Activated T-helper 1 cell treated with anti-CD3 and anti-CD28 coated beads, Interleukin-2, amount 50 U/mL, for 16 hours (primary cell): ENCODE measurements at places on chromosomes 12 and 14.

- no peak for DNase-seq
Observed at GRCh38 chr12:6769666-6770065, 2.7 kb upstream of the LAG3 start.

DNA sequence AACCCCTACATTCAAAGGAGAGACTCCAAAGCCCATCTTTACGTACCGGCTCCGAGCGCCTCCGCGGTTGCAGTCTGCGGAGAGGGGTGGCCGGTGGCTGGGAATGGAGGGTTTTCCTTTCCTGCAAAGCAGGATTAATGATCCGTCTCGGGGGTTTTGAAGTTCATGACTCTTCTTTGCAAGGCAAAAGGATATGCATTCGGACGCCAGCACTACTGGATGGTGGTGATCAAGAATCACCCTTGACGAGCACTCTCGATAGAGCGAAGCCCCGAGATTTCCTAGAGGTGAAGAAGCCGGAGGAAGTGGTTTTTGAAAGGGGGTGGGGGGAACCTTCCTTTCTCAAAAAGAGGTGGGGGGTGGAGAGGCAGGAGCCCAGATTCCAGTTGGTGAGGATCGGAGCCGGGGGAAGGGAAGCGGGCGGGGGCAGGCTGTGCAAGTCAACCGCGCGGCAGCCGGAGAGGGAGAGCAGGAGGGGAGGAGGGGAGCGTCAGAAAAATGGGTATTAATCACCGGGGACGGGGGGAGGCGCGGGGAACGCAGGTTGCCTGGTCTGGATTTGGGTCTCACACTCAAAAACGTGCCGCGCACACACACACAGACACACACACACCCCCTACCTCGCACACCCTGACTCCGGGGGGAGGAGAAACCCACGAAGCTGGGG is at the start of gene GRIN2B:
Gene GRIN2B, minus strand, starts transcription at position 307 of the 667 bp plus-strand sequence. CDS start 115,394 bp downstream, outside the sequence.
- DNase-seq: no peak

GRCh38 chr12:27467641-27468040 is 21.1 kb downstream of the SMCO2 start:
- DNase-seq: no peak

GRCh38 chr12:32558903-32559302 is 120.2 kb upstream of the DNM1L start:
- no peak for DNase-seq

DNA sequence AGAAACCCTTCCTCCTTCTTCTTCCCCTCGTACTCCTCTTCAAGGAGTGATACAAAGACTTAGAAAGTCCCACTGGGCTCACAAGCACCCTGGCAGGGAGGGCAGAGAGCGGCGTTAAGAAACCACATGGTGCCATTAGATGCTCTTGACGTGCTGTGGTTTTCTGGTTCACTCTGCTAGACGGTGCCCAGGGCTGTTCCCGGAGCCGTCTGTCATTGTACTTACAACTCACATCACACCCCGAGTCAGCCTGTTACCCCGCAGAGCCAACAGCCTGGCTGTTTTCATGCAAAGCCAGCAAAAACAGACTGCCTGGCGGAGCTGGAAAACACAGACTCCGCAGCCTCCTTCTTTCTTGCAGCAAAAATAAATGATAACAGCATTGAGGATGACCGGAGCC is 232.6 kb upstream of the TBX3 start:
- DNase-seq: no peak

DNA sequence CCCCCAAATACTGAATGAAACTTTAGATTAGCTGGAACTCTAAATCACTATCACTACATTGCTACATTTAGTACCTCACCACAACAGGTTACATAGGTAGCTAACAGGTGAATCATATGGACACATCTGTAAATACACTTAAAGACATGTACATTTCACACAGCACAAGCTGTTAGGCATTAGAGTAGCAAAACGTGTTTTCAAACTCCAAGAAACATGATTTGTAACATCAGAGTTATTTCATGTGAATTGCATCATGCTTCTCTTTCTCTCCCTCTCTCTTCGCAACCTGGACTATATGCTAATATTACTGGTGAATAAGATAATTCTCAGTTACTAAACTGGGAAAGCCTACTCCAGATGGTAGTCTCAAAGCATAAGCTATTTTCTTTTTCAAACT is 4.3 kb downstream of the SEL1L start:
- DNase-seq: no peak

GRCh38 chr12:23533265-23533664 is 416.2 kb downstream of the SOX5 start:
- no peak for DNase-seq

DNA sequence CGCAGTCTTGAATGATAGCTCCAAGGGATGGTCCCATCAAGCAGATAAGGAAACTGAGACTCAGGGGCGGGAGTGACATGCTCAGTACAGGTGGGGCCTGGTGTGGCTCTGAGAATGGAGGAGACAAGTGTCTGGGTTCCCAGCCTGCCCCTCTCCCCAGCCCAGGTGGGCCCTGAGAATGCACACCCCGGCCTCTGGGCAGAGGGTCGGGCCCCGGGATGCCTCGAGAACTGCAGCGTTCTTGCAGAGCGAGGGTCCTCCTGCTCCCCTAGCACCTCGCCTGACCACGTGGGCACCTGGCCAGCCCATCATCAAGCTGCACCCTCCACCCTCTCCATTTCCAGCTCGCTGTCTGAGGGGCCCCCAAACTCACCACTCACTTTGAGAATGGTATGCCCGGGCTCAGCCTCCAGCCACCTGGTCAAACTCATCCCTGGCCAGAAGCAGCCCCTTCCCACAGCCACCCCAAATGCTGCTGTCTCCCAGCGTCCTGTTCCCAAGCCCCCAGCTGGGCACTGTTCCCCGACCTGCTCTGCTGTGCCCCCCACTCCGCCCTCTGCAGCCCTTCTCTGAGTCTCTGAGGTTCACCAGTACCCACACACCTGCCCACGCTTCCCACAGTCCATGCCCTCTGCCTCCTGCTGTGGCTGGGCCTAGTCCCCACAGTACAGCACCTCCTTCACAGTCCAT is 44.3 kb downstream of the CYP46A1 start:
- no peak for DNase-seq

DNA sequence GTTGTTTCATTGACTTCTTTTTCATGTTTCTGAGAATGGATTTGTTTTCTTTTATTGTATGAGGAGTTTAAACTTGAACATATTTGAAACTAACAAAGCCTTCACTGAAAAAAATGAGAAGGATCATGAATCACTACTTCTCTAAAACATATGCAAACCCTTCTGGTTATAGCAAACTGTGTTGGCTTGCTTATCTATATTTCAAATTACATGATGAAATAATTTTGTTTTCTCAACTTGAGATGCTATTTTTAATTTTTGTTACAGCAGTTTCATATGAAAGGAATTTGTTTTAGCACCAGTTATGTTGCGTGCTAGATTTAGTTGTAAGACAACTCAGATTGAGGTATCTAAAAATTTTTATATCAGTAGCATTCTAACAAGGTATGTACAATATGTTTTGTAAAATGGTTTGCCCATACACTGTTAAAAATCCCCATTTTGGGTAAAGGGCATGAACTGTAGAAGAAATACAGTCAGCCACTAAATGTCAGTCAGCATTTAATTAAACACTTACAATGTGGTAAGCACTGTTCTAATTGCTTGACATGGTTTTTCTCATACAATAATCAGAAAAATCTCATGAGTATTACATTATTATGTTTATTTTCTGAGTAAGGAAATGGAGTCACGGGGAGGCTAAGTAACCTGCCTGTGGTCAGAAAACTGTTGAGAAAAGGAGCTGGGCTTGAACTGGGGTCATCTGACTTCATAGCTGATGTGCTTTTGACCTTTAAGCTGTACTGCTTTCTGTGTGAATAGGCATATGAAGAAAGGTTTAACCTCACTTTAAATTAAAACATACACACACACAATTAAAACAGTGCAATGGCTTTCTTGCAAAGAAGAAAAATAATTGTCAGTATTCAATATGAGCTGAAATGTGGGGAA is 105.7 kb downstream of the PLEKHA5 start:
- no peak for DNase-seq

DNA sequence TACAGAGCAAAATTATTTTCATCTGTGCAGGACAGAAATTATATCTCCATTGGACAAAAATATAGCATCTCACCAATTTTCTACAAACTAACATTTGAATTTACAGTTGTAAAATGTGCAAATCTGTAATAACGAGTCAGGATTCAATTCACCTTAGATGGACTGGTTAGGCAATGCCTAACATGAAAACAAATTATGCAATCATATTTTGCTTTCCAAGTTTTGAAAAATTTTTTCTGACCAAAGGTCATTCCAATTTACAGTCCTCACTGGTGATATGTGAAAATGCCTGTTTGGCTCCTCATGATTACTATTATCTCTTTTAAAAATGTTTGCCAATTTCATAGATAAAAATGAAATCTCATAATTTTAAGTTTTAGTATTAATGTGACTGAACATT is 6.5 kb upstream of the CPM start:
- no peak for DNase-seq

- no peak for DNase-seq
Observed at GRCh38 chr12:64332938-64333337, 57.6 kb downstream of the C12orf56 start.

- no peak for DNase-seq
Observed at GRCh38 chr14:80628547-80628946, 313.0 kb downstream of the CEP128 start.

GRCh38 chr12:116820064-116820656 is 61.1 kb downstream of the HRK start:
- DNase-seq: no peak

GRCh38 chr14:101248840-101249675 is 312.2 kb upstream of the DIO3 start:
- no peak for DNase-seq

- no peak for DNase-seq
Observed at GRCh38 chr12:2190896-2191533, 138.2 kb downstream of the CACNA1C start.

- DNase-seq: peak; percentile 51
Observed at GRCh38 chr14:67487937-67488893, at the start of gene TMEM229B. TMEM229B (minus strand) TSS chr14:67488721; CDS start chr14:67473923, 14,798 bp downstream.

GRCh38 chr12:22310275-22310674 is 24.2 kb downstream of the ST8SIA1 start:
- DNase-seq: no peak

GRCh38 chr12:54389607-54390175 is 5.2 kb upstream of the ZNF385A start:
- no peak for DNase-seq

- no peak for DNase-seq
Observed at GRCh38 chr12:29612912-29613311, 115.4 kb upstream of the OVCH1 start.

GRCh38 chr12:8080120-8080519 is 2.0 kb upstream of the NECAP1 start:
- DNase-seq: no peak

DNA sequence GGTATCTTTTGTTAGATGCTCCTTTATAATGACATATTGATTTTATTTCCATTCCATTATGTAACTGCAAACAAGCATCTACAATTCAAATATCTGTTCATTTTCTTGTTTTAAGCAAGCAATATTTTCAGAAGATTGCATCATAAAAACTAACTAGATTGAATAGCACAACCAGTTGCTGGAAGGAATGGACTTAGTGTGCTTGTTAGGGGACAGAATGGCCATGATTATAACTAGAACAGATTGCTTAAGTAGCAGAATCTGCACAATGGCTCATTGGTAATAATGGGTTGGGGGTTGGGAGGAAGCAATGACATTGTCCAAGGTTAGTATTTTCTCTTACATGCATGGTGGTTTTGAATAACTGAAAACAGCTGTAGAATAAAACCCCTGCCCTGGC is 939.5 kb downstream of the SLC16A7 start:
- no peak for DNase-seq

DNA sequence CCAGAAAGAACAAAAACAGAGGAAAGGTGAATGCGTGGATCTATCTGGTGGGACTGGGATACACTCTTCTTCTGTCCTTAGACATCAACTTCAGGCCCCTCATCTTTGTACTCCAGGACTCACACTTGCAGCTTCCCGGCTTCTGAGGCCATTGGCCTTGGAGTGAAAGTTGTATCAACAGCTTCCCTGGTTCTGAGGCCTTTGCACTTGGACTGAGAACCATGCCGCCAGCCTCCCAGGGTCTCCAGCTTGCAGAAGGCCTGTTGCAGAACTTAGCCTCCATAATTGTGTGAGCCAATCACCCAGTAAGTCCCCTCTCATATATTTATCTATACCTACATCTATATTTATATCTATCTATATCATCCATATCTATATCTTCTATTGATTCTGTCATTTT is 218.4 kb downstream of the SOX5 start:
- no peak for DNase-seq

GRCh38 chr12:45878630-45879255 is 111.6 kb downstream of the SCAF11 start:
- no peak for DNase-seq

GRCh38 chr12:54028314-54029201 is at the start of gene HOXC6:
HOXC6 (plus strand) TSS chr12:54028440; CDS start chr12:54028522, 82 bp downstream.
- no peak for DNase-seq

DNA sequence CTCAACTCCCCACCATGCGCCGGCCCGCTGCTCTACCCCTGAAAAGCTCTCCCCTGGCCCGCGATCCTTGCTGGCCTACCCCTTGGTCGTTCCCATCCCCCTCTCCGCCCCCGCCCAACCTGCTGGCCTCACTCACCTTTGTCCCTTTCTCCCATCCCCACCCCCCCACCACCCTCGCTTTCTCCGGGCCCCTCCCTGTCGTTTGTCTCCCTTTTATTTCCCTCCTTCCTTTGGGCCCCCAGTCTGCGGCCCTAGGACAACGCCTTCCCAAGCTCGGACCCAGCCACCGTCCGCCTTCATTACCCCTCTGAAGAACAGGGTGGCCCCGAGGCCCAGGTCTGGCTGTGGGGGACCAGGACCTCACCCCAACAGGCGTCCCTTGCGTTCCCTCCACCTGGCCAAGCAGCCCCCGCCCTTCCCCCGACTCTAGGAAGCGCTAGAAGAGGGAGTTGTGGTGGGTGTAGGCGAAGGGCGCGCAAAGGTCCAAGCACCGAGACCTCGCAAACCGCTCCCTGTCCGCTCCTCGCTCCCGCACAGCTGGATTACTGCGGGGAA is 6.9 kb upstream of the SLC7A7 start:
- no peak for DNase-seq

DNA sequence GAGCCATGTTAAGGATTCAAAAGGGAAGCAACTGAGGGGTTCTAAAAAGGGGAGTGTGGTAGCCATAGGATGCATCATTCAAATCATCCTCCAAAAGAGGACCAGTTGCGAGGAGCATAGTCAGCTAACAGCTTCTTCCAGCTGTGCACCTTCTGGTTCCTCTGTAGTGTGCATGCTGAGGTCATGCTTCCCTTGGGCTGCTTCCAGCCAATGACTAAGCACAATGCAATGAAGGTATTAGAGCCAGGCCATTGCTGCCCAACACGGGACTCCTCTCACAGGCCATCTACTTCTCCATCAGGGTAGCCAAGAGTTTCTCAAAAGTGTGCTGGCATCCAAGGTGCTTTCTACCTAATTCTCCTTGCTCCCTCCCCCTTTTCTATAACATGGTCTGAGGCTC is 69.2 kb upstream of the ARID2 start:
- DNase-seq: no peak

- DNase-seq: no peak
Observed at GRCh38 chr12:26822026-26822425, 11.0 kb downstream of the ITPR2 start.

GRCh38 chr12:54134850-54135249 is 53.9 kb downstream of the SMUG1 start:
- no peak for DNase-seq
